ENCODE measurements at places on chromosomes 6 and 20.
A peak's percentile ranks its signal among the peaks of the same experiment; 100 is the strongest.

DNA sequence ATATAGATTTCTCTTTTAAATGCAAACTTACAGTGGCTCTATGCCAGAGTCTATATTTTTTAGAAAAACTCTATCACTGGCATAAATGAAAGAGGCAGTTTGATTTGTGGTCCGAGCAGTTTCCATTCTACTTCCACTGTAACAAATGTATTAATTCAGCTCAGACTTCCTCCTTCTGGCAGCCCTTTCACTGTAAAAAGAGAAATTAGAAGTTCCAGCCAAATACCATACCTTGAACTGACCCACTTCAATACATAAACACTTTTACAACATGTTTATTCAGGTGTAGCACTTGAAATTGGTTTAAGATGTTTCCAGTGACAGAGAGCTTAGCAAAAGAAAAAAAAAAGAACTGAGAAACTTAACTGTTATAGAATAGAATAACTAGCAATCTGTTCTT, 99.3 kb downstream of the BMP5 start:
- DNase-seq, result no peak

- DNase-seq, result no peak
These were observed 544 bp upstream of the ACAT2 start for GRCh38 chr6:159761129-159761872.

DNA sequence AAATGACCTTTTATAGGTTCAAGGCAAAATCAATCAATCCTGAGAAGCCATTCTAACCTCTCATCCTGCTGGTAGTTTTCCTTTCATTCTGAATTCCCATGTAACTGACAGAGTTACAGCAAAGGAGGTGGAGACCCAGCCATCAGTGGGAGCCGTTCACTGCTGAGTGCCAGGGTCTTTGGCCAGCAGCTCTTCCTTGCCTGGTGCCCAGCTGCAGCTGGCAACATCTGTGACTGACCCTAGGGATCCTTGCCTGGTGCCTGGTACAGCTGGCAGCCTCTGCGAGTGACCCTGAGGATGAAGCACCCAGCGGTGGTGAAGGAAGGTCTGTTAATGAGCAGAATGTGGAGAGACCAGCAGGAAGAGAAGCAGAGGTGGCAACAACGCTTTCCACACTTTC, 314.6 kb downstream of the THBS2 start:
- no peak for DNase-seq

- DNase-seq, result no peak
These were observed 94.3 kb downstream of the TCP11 start for GRCh38 chr6:35046862-35047261.

DNA sequence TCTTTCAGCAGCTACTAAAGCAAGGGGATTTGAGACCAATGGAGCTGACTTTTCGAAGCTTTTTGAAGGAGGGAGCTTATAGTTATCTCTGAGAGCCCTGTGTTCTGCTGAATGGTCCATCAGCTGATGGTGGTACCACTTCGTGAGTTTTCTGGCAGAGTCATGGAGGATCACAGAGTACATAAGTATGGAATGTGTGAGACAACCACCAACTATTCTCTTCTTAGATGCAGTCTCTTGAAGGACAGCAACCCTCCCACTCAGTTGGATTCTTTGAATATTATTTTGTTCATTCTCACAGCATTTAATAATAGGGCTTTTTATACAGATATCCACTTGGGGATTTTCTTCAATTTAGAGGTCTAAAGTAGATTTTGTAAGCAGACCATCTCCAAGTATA, 75.3 kb downstream of the ELOVL2 start:
- no peak for DNase-seq

DNA sequence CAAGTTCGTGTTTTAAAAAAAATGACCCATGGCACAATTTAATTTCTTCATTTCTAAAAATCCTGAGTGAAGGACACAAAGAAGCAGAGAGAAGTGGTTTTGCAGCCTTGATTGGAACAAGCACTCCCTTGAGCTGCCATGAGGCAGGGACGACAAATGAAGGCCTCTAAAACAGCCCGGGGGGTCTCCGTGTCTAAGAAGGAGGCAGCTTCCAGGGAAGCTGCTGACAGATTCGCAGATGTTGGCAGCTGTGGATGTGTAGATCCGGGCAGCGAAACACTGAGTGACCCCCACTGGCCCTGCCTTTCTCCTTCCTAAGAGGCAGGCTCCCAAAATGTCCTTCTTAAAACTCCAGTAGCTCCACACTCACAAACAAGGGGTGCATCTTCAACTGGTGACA, 9.6 kb upstream of the LBP start:
- no peak for DNase-seq

GRCh38 chr20:38383147-38383546, 36.9 kb downstream of the LBP start:
- no peak for DNase-seq

GRCh38 chr6:84763003-84763885, 1.2 kb downstream of the TBX18 start:
- DNase-seq, result peak; percentile 92

DNA sequence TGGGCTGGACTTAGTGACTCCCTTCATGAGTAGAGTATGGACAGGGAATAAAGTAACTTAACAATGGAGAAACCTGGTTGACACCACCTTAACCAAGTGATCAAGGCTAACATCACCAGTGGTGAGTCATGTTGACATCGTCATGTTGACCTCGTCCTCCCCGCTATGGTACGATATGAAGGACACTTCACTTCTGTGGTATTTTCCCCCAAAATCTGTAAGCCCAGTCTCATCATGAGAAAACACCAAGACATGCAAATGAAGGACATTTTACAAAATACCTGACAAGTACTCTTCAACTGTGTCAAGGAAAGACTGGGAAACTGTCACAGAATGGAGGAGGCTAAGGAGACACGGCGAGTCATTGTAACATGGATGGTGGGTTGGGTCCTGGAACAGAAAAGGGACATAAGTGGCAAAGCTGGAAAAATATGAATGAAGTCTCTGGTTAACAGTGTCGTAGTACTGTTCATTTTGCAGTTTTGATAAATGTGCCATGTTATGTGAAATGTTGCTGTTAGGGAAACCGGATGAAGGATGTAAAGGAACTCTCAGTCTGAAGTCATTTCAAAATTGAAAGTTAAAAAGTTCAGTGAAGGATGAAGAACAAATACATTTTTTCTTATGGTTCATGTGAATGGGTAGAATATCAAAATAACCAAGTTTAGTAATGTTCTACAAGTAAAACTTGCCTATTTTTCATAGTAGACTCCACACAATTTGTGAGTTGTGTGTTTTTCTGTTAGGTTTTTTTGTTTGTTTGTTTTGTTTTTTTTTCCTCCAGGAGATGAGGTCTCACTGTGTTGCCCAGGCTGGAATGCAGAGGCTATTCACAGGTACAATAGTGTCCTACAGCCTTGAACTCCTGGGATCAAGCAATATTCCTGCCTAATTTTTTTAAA, 247.5 kb downstream of the TMEM242 start:
- DNase-seq, result no peak

DNA sequence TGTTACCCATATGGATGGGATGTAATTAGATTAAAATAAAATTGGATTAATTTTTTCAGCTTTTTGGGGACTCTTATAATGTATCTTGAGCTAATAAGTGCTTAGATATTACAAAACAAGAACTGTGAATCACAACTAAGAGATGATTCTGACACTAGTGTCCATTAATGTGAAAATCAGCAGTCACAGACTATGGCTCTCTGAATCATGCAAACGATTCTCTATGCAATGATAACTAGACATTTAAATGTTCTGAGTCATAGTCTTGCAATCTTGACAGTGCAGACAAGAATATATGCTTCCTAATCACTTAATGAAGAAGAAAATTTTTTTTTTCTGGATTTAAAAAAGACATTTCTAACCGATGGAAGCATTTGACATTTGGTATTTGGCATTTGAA, 82.2 kb upstream of the OPRM1 start:
- no peak for DNase-seq

- peak; percentile 64 for DNase-seq
These were observed 123.3 kb downstream of the KIF13A start for GRCh38 chr6:17863901-17864754.

GRCh38 chr20:23658989-23659609, 21.3 kb upstream of the CST3 start:
- no peak for DNase-seq

GRCh38 chr20:4256874-4257273, 241.5 kb upstream of the RNF24 start:
- no peak for DNase-seq

DNA sequence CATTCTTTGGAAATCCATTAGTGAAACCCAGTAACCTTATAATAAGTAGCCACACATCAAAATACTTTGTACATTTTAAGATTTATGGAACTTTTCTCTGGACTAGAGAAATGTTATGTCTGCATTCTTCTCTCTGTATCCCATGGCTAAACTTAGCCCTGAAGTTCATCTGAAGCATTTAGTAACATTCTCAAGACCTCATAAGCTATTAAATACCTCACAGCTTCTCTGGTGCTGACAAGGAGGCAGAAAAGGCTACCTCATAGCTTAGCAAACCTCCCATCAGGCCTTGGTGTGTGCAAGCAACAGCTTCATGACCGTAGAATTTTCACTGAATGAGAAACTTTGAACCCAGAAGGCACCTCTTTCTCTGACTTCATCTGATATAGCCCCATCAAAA, 38.9 kb upstream of the HDGFL1 start:
- DNase-seq, result no peak

DNA sequence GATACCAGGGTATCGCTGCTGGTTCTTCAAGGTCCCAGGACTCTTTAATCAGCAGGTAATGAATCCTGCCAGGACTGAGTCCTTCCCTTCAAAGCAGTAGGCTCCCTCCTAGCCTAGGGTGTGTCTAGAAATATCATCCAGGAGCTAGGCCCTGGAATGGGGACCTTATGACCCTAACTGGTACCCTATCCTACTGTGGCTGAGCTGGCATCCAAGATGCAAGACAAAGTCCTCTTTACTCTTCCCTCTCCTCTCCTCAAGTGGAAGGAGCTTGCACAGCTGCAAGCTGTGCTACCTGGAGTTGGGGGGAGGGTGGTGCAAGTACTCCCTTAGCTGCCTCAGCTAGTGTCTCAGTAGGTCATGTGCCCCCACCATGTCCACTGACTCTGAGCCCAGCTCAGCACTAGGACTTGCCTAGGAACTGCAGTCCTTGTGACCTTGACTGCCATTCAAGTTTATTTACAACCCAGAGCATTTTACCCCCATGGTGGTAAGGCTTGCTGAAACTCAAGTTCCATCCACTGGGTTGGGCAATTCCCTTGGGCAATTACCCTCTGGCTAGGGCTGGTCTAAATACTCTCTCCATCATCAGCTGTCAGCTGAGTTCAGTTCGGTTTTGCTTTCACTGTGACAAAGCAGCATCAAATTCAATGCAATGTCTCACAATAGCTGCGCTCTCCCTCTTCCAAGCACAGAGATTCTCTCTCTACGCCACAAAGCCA, 48.4 kb upstream of the TOP1 start:
- DNase-seq, result no peak

DNA sequence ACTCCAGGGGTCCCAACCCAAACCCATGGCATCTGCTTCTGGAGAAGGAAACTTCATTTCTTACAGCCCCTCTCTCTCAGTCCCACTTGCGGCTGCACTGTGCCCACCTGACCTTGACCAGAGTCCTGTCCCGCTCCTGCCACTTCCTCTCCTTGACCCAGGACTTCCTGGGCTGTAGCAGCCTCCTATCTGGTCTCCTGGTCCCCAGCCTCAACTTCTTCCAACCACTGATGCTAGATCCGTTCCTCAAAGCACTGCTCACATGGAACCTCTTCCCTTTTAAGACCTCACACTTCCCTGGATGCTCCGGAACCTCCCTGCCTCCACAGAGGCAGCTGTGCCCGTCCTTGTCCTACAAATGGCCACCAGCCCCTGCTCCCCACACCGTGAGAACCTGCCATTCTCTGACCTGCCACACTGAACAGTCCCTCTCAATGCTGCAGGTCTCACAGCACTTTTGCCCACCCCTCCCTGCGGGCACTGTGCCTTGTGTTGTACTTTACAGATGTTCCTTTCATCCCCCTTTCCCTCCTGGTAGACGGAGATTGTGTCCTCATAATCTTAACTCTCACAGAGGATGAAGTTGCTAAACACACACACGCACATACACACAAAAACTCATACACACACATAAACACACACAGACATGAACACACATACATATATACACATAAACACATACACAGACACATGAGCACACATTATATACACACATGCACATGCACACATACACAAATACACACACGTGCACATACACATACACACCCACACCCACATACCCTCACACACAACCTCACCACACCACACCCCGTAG, 59.6 kb upstream of the NXT1 start:
- no peak for DNase-seq

- no peak for DNase-seq
These were observed 22.2 kb downstream of the CST8 start for GRCh38 chr20:23513164-23513563.

DNA sequence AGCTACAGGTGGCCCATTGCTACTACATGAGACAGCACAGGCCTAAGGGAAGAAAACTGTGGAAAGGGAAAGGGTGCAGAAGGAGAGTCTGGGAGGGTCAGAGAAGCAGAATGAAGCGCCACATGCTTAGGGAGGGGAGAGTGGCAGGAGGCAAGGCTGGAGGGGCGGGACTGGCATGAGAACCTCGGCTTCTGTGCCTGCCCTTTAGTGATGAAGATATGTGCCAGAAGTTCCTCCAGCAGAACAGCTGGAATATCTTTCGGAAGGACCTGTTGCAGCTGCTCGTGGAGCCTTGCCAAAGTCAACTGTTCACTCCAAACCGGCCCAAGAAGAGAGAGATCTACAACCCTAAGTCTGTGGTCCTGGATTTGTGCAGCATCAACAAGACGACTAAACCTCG, 61.8 kb downstream of the CNBD2 start:
- no peak for DNase-seq

DNA sequence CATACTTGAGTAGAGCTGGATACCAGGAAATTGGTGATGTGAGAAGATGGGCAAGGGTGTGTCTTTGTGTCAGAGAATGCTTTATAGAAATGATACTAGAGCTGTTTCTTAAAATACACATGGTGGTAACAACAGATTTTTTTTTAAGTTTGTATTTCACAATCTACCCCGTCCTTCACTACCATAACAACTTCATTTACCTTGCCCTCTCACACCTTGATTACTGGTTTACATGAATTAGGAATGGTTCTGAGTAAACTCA, 45.4 kb downstream of the RARS2 start:
- DNase-seq, result no peak

DNA sequence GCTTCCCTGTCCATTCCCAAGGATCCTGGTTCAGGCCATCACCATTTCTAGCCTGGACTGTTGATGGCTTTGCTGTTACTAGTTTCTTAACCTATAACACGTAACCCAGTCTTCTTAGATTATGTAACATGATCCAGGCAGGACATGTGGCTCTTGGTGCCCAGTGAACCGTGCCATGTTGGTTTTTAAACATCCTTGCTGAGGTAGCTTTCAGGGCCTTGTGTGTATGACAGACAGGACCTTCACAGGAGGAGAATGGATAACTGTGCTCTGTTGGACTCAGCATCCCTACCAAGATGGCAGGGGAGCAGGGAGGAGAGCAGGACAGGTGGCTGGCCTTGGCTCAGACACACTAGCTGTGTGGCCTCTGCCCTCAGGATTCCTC, 46.8 kb downstream of the PANK2 start:
- DNase-seq, result no peak

DNA sequence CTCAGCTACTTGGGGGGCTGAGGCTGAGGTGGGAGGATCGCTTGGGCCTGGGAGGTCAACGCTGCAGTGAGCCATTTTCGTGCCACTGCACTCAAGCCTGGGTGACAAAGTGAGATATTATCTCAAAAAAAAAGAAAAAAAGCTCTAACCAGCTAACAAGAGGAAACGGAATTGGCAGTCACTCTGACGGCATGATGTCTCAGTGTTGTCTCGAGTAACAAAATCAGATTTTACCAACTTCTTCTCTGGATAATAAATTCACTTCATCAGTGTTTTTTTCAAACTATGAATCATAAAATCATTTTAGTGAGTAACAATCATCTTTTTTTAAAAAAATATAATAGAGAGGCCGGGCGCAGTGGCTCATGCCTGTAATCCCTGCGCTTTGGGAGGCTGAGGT, 12.6 kb downstream of the KIF16B start:
- no peak for DNase-seq

Measured in ascending aorta (tissue), 2 donors.